BJ (cell line): ENCODE measurements at places on chromosomes 1 and 21. TPM values are rescaled to one million over a fixed set of nuclear protein-coding genes. Genes with fewer than 3 reads are reported as not detected.

ADORA1 gene
- 2.1 and 2.4 TPM in 2 replicates for polyA plus RNA-seq

DNA sequence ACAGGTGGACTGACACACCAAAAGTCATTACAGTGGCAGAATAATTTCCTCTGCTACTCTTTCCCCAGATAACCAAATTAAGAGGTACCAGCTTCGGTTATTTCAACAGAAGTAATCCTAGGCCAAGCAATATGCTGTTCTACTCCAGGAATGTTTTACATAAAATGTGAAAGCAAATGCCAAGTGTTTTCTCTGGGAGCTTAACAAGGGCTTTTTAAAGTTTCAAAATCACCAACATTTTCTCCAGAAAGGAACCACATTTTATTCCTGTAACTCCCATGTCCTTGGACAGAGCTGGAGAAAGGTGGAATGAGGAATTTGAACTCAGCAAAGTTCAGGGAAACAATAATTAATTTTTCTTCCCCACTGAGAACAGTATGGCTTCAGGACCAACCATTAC, 27.2 kb downstream of the CNN3 start:
- DNase-seq, result no peak

GRCh38 chr1:227781314-227781930, 34.1 kb upstream of the PRSS38 start:
- no peak for DNase-seq

DNA sequence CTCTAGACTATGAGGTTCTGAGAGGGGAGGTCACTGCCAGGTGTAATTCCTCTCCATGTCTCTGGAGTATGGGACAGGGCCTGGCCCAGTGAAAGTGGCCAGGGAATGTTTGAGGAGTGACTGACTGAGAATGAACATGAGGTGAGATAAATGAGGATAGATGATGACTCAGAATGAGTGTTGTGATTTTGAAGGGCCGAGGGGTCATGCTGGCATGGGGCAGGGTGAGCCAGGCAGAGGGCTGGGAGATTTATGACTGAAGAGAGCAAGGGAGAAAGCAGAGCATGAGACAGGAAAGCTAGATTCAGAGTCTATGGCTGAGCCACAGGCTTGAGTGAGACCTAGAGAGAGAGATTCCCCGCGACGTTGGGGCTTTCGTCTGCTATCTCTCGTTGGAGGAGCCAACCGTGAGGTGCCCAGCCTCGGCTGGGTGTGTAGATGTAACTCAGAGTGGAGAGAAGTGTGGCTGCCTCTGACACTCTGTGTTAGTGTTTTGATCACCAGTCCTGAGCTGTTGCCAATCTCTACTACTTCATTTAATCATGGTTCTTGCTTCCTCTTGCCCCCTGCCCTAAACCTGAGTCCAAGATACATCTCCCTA, 50.1 kb downstream of the FOXD2 start:
- no peak for DNase-seq
